ENCODE measurements at places on chromosomes 4 and X. TPM values are rescaled to one million over a fixed set of nuclear protein-coding genes. Genes with fewer than 3 reads are reported as not detected.

TMSB15A gene
- total RNA-seq, result not detected

EFHC2 gene
- 4.3 TPM for total RNA-seq

UGT2B11 gene
- not detected for total RNA-seq

ZNF711 gene
- total RNA-seq, result 1.9 TPM

EDNRA gene
- total RNA-seq, result 15.4 TPM

CXorf65 gene
- total RNA-seq, result not detected

MTMR8 gene
- 0.73 TPM for total RNA-seq

KLF8 gene
- total RNA-seq, result 3.6 TPM

MAGEC2 gene
- total RNA-seq, result not detected

TRPC5OS gene
- not detected for total RNA-seq

ADRA2C gene
- total RNA-seq, result 5.4 TPM

SLITRK2 gene
- 0.35 TPM for total RNA-seq

MAGEA2B gene
- not detected for total RNA-seq

FHIP1A gene
- 19.5 TPM for total RNA-seq

TMEM35A gene
- 0.11 TPM for total RNA-seq

STBD1 gene
- 37.6 TPM for total RNA-seq

MORF4L2 gene
- 171 TPM for total RNA-seq

PSAPL1 gene
- not detected for total RNA-seq

MAD2L1 gene
- total RNA-seq, result 1.9 TPM

SCOC gene
- 73.0 TPM for total RNA-seq

MPC1L gene
- not detected for total RNA-seq

DIPK2B gene
- 14.0 TPM for total RNA-seq

FGFR3 gene
- total RNA-seq, result 4.7 TPM

PHKA2 gene
- 22.3 TPM for total RNA-seq

ATP8A1 gene
- total RNA-seq, result 22.1 TPM

KLKB1 gene
- total RNA-seq, result 0.89 TPM

NUDT9 gene
- 21.5 TPM for total RNA-seq

KLHL34 gene
- total RNA-seq, result 9.1 TPM

ADH1A gene
- total RNA-seq, result not detected

NLRP2B gene
- total RNA-seq, result not detected

SYTL5 gene
- total RNA-seq, result 4.5 TPM

AR gene
- 12.7 TPM for total RNA-seq

SSX2B gene
- not detected for total RNA-seq

ITM2A gene
- total RNA-seq, result 57.8 TPM

MCF2 gene
- 0.65 TPM for total RNA-seq

POLN gene
- 2.3 TPM for total RNA-seq

PRDX4 gene
- 38.5 TPM for total RNA-seq

HS3ST1 gene
- 1.2 TPM for total RNA-seq

GAGE2A gene
- total RNA-seq, result not detected

BEND4 gene
- not detected for total RNA-seq

PPP4R3C gene
- not detected for total RNA-seq

JCHAIN gene
- total RNA-seq, result 1.5 TPM

TMEM271 gene
- total RNA-seq, result not detected

ANKRD50 gene
- 16.1 TPM for total RNA-seq

Measured in cardiac septum (tissue), 1 donor.